Stimulated activated CD4-positive, alpha-beta T cell treated with anti-CD3 and anti-CD28 coated beads, Interleukin-15, amount 100 ng/mL, for 24 hours (primary cell): ENCODE measurements at places on chromosomes 2 and 18.

DNA sequence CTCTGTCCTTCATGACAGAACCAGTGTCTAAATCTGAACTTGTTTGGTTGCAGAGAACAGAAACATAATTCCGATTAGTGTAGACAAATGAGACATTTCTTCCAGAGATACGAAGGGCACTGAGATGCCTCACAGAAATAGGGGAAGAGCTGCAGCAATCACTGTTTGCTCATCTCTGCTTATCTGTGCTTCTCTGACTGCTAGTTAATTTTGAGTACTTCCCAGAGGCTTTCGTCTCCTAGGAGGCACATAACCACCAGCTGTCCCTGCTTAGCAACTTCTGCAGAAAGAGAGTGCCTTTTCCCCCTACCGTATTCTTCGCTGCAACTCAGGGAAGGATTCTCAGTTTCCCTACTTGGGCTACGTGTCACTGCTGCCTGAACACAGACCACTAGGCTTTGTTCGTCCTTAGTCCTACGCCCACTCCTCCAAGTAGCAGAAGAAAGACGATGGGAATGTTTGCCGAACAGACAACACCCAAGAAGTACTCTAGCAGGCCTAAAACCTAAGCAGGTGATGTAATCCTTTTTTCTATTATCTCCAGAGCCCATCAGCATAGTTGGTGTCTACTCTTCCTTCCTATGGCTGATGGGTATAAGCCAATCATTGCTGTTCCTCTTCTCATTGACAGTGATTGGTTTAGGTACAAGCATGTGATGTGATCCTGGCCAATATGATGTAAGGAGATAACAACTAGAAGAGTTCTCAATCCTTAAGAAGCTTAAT, 63.6 kb downstream of the TNP1 start:
- DNase-seq: no peak

DNA sequence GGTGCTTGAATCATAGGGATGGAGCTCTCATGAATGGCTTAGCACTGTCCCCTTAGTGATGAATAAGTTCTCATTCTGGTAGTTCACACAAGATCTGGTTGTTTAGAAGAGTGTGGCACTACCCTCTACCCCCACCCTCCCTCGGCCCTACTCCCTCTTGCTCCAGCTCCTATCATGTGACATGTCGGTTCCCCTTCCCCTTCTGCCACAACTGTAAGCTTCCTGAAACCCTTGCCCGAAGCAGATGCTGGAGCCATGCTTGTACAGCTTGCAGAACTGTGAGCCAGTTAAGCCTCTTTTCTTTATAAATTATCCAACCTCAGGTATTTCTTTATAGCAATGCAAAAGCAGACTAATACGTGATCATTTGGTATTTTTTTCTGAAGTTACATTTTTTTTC, 1012.6 kb downstream of the BCL11A start:
- DNase-seq: no peak

DNA sequence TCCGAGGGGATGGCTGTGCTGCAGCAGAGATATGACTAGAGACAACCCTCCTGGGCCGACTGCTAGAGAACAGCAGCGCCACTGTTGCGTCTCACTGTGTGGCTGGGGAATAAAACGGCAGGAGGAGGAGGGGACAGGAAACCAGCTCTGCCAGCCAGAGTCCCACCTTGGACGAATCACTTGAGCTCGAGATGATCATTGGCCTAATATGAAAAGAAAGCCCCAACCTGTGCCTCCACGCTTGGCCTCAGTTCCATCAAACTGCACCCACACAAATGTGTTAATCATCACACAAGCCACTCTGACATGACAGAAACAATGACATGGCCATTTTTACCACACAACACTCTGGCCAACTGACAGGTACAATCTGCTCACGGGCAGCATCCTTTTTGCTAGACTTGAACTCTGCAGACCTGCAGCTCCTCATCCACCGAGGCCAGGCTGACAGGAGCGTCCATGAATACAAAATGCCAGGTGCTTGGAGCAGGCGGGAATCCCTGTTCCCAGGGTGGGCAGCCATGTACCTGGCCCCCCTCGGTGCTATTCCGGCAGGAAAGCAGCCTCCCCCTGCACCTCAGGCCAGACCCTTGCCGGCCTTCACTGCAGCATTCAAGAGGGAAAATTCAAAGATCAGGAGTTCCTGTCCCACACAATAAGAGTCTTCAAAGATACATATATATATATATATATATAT, 52.3 kb downstream of the PARD6G start:
- no peak for DNase-seq

GRCh38 chr2:168490015-168490874, 34.2 kb downstream of the CERS6 start:
- DNase-seq: peak; percentile 66

DNA sequence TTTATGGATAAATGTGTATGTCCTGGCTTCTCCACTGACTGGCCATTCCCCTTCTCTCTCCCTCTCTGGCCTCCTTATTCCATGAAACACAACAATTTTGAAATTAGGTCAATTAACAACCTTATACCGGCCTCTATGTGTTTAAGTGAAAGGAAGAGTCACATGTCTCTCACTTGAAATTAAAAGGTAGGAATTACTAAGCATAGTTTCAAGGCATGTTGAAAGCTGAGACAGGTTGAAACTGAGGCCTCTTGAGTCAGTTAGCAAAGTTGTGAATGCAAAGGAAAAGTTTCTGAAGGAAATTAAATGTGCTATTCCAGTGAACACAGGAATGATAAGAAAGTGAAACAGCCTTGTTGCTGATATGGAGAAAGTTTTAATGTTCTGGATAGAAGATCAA, 69.7 kb downstream of the ADAM23 start:
- DNase-seq: no peak

DNA sequence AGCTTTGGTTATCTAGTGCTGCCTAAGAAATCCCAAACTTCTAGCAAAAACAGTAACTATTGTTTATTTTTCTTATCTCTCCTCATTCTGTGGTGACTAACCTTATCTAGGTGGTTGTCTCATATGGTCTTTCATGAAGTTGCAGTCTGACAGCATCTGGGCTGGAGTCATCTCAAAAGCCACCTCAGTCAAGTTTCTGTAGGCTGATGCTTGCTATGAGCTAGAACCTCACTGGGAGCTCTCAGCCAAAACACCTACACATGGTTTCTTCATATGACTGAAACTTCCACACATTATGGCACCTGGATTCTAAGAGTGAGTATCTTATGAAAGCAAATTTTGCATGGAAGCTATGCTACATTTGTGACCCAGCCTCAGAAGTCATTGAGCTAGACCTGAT, 596.4 kb upstream of the VRK2 start:
- DNase-seq: no peak

GRCh38 chr2:79788952-79789651, 276.3 kb downstream of the CTNNA2 start:
- no peak for DNase-seq

- DNase-seq: no peak
Measured at GRCh38 chr2:10188729-10189305, 66.3 kb downstream of the RRM2 start.

GRCh38 chr2:161308178-161308955, at the start of gene PSMD14:
PSMD14 (plus strand) TSS chr2:161308425; CDS start chr2:161318826, 10,401 bp downstream.
- peak; percentile 94 for DNase-seq

GRCh38 chr2:143128681-143129580, at the start of gene ARHGAP15:
ARHGAP15 (plus strand) TSS chr2:143129419.
- peak; percentile 78 for DNase-seq

- DNase-seq: no peak
Measured at GRCh38 chr18:35730691-35731370, 149.3 kb downstream of the GALNT1 start.

DNA sequence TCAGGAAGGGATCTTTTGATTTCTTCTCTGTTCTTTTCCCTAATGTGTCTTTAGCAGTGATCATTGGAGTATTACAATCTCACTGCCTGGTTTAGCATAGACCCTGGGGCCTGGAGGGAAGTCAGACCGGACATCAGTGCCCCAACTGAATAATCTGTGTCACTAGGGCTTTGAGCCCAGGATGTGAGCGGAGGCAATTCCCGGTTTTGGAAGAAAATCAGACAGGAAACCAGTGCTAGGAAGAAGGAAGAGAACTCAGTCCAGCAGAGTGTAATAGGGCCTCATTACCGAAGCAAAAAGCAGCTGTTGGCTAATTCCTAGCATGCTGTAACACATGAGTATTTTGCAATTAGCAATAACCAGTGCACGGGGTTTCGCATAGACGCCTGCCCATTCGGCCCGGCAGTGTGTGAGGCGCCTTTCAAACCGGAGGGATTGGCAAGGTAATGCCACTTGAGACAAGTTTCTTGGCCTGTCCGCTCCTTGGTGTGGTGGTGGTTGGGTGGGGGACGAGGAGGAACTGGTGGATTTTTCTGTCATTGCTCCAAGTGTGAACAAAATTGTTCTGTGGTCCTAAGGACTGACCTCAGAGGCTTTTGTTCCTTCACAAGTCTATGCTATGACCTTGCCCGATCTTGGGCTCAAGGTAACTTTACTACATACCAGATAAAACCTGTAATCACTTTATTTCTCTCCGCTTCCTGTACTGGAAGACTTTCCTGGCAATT, 2.8 kb downstream of the FOSL2 start:
- no peak for DNase-seq

DNA sequence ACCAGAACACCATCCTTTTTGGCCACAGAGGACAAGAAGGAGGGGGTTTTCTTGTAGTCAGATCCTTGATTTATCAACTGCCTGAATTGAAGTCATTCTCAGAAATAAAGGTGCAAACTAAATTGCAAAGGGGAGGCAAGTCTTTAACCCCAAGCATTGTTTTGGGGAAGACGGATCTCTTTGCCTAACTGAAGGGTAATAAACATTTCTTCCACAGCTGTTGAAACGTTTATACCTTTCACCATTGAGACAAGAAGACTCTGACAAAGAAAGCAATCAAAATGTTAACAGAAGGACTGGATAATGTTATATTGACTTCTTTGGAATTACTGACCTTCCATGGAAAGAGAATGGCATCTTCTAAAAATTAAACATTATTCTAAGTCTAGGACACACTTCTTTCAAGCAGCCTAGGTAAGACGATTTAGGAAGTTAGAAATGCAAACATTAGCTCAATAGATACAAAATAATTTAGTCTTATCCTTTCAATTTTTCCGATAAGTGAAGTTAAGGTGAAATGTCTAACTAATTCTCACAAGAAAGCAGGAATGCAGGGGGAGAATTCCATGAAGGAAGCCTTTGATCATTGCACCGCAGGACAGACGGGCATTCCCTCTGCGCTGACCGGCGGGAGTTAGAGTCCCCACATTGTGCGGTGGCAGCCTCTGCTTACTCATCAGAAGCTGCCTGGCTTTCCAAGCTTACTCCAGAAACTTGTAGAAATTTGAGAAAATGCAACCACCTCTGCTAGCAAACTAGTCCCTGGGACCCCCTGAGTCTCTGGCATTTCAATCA, 69.4 kb upstream of the COPS8 start:
- DNase-seq: no peak

- DNase-seq: no peak
Measured at GRCh38 chr18:57749604-57749970, 53.5 kb downstream of the ATP8B1 start.

- DNase-seq: no peak
Measured at GRCh38 chr2:100614455-100615000, 51.7 kb downstream of the PDCL3 start.

DNA sequence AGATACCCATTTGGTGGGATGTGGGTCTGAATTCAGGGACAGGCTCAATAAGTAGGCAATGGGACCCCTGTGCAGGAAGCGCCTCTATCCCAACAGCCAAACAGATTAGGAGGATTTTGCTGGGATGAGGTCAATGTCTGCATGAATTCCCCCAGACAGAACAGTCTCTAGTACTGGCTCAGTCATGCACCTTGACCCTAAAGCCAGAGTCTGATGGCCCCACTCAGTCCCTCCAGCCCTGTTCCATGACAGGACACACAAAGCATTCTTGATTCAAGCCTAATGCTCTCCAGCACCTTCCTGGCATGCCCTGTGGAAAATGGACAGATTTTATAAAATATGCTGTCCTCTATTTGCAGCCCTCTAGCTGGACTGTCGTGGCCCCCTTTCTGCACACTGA, 49.8 kb upstream of the RAB6D start:
- DNase-seq: no peak
